Osteoblast (primary cell): ENCODE measurements at places on chromosomes 5 and 9.

DNA sequence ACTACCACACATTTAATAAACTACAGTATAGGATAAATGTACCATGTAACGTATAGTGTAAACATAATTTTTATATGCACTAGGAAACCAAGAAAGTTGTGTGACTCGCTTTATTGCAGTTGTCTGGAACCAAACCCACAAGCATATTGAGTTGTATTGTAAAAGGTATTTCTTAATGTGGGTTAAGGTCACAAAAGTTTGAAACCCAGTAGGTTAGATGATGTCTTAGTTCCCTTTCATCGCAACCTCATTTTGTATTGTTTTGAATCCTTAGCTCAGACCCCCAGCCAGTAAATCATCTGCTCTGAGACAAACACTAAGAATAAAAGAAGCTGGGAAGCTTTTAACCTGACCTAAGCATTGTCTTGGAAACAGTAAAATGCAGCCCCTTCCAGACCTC, 79.1 kb downstream of the TRIO start:
- no peak for DNase-seq

DNA sequence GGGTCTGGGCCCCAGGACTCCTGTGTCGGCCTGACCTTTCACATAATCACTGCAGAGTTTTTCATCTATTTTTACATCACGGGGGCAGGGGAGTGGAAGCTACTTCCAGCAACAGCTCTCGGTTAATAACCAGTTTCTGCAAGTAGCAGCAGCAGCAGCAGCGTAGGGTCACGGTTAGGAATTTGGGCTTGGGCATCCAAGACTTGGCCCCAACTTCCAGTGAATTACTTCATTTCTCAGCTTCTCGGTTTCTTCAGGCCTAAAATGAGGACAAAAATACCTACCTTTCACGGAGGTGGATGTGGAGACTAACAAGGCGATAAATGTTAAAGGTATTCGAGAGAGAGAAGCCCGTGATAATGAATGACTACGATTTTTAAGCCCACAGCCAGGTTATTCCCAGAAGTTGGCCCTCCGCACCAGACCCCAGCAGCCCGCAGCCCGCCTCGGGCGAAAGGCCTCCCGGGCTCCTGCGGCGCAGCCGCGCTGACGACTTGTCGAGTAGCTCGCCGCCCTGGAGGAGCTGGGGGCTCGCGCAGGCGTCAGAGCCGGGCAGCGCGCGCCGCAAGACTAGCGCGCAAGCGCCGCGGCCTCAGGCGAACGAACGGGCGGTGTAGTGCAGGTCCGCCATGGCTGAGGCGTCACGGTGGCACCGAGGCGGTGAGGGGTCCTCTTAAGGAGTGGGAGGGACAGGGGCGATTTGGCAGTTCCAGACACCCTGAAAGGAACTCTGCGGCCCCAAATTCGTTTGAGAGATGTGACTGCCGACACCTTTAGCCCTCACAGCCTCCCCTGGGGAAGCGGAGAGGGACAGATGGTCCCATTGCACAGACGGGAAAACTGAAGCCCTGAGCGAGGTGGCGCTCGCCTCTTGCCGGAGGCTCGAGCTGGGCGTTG, at the start of gene PKD2L2:
Gene PKD2L2, plus strand, starts transcription at position 595 of the 897 bp plus-strand sequence. Its CDS starts 35 bp downstream, at position 630.
- peak; percentile 91 for DNase-seq

GRCh38 chr5:54083851-54084250, 226.5 kb downstream of the ARL15 start:
- no peak for DNase-seq

GRCh38 chr5:14534773-14535172, 46.8 kb upstream of the OTULINL start:
- DNase-seq = no peak

DNA sequence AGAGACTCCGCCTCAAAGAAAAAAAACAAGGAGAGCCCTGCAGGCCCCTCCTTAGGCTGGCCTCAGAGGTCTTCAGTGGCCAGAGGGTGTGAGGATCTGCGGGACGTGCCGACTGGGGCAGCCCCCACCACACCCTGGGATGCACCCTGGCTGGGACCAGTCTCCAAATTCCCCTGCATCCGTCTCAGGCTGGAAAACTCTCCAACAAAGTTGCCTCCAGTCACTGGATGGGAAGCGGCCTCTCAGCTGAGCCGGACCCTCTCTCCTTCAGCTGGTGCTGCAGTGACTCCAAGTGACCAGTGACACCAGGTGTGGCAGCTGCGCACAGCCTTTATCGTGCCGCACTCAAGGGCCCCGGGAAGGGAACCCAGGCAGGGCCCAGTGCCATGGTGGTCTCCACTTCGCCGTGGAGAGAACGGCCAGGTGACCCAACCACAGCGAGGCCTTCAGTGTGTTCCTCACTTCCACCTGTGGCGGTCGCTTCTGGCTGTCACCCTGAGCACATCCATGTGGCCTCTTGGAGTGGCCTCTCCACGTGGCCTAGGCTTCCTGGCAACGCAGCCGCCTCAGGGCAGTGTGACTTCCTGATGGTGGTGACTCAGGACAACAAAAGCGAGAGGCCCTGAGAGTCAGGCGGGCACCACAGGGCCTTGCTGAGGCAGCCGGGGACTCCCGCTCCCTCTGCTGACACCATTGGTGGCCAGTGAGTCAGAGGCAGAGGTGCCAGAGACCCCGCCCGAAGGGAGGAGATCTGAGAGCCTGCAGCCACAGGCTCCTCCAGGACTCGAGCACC, 19.3 kb upstream of the CAMSAP1 start:
- peak; percentile 99 for DNase-seq

DNA sequence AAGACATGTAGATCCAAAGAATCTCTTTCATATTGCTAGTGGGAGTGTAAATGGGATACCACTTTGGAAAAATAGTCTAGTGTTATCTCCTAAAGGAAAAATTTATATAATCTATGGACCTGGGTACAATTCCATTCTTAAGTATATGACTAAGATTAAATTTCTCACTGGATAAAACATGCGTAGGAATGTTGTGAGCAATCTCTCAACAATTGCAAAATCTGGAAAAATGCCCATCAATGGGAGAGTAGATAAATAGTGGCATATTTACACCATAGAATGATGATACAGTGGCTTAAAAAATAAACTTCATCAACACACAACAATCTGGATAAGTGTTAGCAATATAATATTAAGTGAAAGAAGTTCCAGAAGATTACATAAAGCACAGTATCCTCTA, 469.5 kb downstream of the MAN2A1 start:
- no peak for DNase-seq

GRCh38 chr9:105341434-105342146, 97.1 kb downstream of the SLC44A1 start:
- DNase-seq = no peak

- DNase-seq = peak; percentile 70
These were observed 175.8 kb upstream of the IER5L start for GRCh38 chr9:129353697-129354336.

- DNase-seq = peak; percentile 77
These were observed 808 bp upstream of the MVB12B start for GRCh38 chr9:126325821-126326220.

DNA sequence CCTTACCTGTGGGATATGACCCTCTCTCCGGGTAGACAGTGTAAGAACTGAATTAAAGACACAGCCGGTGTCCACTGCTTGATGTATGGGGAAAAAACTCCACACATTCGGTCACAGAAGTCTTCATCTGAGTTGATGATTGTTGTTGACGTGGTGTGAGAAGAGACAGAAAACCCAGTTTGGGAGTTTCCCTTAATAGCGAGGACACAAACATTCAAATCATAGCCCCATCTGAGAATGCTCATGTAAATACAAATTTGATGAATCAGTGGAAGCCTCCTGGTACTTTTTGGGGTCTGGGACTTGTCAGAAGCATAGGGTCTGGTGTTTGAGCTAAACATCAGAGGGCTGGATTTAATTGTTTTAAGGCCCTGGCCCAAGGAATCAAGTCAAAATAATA, 11.0 kb downstream of the HAVCR1 start:
- DNase-seq = no peak

DNA sequence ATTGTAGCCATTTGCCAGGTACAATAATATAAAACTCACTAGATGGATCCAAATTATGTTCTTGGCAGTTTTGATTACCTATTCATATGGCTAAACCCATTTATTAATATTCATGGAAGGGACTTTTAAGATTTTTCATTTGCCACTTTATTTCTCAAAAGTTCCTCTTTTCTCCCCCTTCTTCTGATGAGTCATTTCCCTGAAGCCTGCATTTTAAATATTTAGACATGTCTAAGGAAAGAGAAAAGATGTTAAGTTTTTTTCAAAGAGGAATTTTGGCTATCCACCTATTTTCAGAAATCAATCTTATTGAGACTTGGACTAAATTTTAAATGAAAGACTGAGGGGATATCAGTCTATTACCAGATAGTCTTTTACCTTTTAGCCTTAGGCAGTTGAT, 1189.4 kb downstream of the EFNA5 start:
- DNase-seq = no peak

- DNase-seq = no peak
These were observed 40.8 kb downstream of the GRAMD2B start for GRCh38 chr5:126464016-126464415.

- DNase-seq = peak; percentile 95
These were observed 1.7 kb downstream of the INPP5E start for GRCh38 chr9:136437839-136438547.

DNA sequence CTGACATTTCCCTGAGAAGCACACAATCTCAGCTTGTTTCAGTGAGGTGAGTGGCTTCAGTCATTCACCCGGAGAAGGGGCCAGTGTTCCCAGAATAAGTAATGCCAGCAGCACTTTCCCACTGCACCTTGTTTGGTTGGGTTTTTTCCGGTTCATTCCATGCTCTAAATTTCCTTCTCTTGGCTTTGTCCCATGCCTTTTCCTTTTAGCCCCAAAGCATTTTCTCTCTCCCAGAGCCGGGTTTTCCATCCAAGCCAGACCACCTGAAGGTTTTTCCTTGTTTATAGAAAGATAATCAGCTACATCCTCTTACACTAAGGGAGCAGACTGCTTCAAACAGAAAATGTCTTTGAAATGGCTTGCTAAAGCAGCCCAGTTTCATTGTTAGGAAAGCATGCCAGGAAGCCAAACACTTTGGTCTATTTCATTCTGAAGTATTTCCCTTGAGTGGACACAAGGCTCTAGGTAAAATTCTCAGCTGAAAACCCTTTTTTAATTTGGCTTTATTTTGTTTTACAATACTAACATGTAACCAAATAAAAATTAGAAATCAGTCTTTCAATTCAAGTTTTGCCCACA, 501.6 kb downstream of the DTWD2 start:
- no peak for DNase-seq

- no peak for DNase-seq
These were observed 590.9 kb downstream of the PRELID2 start for GRCh38 chr5:145244251-145244650.

DNA sequence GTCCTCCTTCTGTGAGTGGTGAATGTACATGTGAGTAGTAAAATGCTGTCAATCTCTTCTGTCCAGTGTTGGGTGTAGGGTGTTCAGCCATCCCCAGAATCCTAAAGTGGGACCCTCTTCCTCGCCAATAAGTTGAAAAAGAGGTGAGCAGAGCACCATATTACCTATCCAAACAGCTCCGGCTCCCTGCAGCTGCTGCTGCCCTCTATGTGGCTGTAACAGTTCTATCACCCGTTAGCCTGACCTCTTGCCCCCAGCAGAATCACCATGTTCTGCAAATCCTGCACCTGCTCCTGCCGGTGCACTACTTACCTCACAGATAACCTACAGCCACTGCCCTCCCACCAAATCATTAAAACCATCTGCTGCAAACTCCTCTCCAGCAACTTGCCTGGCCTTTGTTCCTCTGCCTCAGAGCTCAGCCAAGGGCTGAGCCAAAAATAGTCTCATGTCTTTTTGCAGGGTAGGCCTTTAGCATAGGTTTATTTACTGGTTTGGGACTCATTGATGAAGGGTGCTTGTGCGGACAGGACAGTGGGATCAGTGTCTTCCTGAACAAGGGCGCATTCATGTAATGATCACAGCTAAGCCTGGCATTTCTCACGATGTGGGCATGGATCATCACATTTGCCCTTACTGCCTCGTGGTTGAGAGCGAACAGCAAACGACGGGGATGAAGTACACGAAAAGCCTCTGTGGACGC, 49.6 kb upstream of the CCL21 start:
- no peak for DNase-seq

- peak; percentile 91 for DNase-seq
These were observed 48.4 kb downstream of the EXOSC2 start for GRCh38 chr9:130741831-130742449.

DNA sequence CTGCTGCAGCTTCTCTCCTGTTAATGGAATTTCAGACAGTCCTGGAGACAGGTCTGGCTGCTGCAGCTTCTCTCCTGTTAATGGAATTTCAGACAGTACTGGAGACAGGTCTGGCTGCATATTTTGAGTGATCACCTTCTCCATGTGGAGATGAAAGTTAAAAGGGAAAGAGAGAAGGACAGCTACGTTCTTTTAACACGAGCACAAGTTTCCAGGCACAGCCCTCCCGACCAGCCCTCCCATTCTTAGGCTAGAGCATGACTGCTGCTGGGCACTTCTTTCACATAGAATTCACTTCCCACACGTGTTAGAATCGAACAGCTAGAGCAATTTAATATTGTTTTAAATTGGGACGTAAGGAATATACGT, 133.3 kb upstream of the DMRT1 start:
- no peak for DNase-seq

DNA sequence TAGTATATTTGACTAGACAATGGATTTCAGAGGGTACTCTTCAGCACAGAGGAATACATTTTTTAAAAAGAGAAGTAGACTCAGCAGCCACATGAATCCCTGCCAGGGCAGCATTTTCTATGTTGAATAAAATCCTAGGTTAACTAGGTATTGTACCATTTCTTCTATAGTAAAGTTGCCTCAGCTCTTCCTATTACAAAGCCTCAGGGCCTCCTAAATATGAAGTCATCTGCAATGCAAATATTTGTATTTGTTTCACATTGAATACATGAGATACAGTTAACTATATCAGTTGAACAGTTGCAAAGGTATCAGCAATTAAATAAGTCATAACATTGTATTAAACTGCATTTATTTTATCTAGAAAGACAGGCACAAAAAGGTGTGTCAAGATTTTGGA, 59.5 kb downstream of the NUDT12 start:
- no peak for DNase-seq

GRCh38 chr5:132451387-132451786, 39.2 kb downstream of the IRF1 start:
- no peak for DNase-seq

- no peak for DNase-seq
These were observed 377.8 kb downstream of the KIAA0825 start for GRCh38 chr5:94240596-94240992.

GRCh38 chr9:99044827-99045226, 60.1 kb upstream of the TGFBR1 start:
- no peak for DNase-seq

DNA sequence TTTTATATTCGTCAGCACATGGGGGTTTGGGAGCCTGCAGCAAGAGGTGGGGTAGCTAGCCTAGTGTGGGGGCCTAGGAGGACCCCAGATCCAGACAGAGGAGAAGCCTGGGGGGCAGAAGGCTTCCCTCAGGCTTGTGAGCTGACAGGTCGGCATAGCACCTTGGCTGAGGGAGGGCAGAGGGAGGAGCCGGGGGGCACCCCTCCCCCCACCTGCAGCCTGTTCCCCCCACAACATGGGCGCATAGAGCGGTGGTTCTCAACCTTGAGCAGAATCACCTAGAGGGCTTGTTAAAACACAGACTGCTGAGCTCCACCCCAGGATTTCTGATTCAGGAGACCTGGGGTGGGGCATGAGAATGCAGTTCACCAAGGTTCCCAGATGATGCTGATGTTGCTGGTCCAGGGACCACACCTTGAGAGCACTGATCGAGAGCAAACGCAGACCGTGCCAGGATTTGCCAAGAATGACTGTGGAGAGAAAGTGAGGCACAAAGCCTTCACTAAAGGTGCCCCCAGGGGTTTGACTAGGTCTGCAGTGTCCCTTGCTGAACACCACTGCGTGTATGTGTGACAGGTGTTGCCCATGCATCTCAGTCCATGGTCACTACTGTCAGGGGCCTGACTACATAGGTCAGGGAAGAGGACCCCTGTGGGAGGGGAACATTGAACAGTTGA, 163.3 kb downstream of the MACROH2A1 start:
- DNase-seq = peak; percentile 22
